ENCODE measurements at places on chromosomes 5 and 9. TPM values are rescaled to one million over a fixed set of nuclear protein-coding genes. Genes with fewer than 3 reads are reported as not detected.
A peak's percentile ranks its signal among the peaks of the same experiment; 100 is the strongest.

GRCh38 chr9:94922691-94923107 is 196.2 kb downstream of the AOPEP start:
- no peaks in the 10 kb centered on the region for H3K36me3 ChIP-seq
- peaks cover 50% of the 10 kb centered on the region for H3K4me1 ChIP-seq
- peak overlapping the region; percentile 15 for H3K4me3 ChIP-seq

GRCh38 chr9:26551451-26551850 is 341.2 kb downstream of the CAAP1 start:
- no peaks in the 10 kb centered on the region for H3K27me3 ChIP-seq
- H3K4me1 ChIP-seq, result no peaks in the 10 kb centered on the region
- H3K36me3 ChIP-seq, result no peaks in the 10 kb centered on the region

- no peaks in the 10 kb centered on the region for H3K36me3 ChIP-seq
- no peak overlapping the region for H3K27ac ChIP-seq
- peaks cover 29% of the 10 kb centered on the region for H3K4me1 ChIP-seq
- no peak overlapping the region for H3K4me3 ChIP-seq
- H3K27me3 ChIP-seq, result no peaks in the 10 kb centered on the region
Observed at GRCh38 chr9:90970608-90971007, 169.0 kb downstream of the SYK start.

- no peaks in the 10 kb centered on the region for H3K36me3 ChIP-seq
- H3K27me3 ChIP-seq, result no peaks in the 10 kb centered on the region
- no peak overlapping the region for H3K27ac ChIP-seq
- H3K4me3 ChIP-seq, result no peak overlapping the region
- peaks cover 5% of the 10 kb centered on the region for H3K4me1 ChIP-seq
Observed at GRCh38 chr9:130756037-130756436, 62.5 kb downstream of the EXOSC2 start.

- H3K36me3 ChIP-seq, result no peaks in the 10 kb centered on the region
- no peaks in the 10 kb centered on the region for H3K4me1 ChIP-seq
- H3K4me3 ChIP-seq, result no peak overlapping the region
- H3K27ac ChIP-seq, result no peak overlapping the region
- H3K27me3 ChIP-seq, result peaks cover 43% of the 10 kb centered on the region
Observed at GRCh38 chr9:98280574-98280973, 25.1 kb upstream of the TBC1D2 start.

DNA sequence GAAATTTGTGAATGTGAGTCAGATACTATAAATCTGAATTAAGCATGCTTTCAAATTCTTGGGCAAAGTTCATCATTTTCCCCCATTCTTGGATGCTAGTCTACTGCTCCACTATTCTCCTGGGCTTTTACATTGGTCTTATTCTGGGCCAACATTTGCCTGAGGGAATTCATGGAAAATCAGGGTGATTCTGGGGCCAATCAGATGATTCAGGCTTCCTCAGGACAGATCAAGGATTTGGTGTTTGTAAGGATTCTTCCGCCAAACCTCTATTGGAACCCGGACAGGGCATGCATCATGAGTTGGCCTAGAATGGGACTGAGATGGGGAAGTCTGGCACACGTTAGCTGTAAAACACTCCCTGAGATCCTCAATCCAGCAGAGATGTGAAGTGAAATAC is 113.8 kb downstream of the MEF2C start:
- no peaks in the 10 kb centered on the region for H3K27me3 ChIP-seq
- no peaks in the 10 kb centered on the region for H3K36me3 ChIP-seq
- no peak overlapping the region for H3K27ac ChIP-seq
- no peaks in the 10 kb centered on the region for H3K4me1 ChIP-seq

GRCh38 chr5:154276973-154277331 is 86.4 kb downstream of the GALNT10 start:
- H3K4me3 ChIP-seq, result no peak overlapping the region
- H3K27ac ChIP-seq, result peak overlapping the region; percentile 54
- DNase-seq, result peak; percentile 98
- no peaks in the 10 kb centered on the region for H3K36me3 ChIP-seq

GRCh38 chr9:136576269-136576626 is 30.4 kb upstream of the NOTCH1 start:
- H3K36me3 ChIP-seq, result no peaks in the 10 kb centered on the region
- H3K27me3 ChIP-seq, result no peaks in the 10 kb centered on the region
- DNase-seq, result no peak
- H3K27ac ChIP-seq, result no peak overlapping the region
- H3K4me3 ChIP-seq, result no peak overlapping the region

- H3K27ac ChIP-seq, result no peak overlapping the region
- peaks cover 24% of the 10 kb centered on the region for H3K4me1 ChIP-seq
- H3K4me3 ChIP-seq, result no peak overlapping the region
- H3K27me3 ChIP-seq, result no peaks in the 10 kb centered on the region
Observed at GRCh38 chr5:132465059-132465707, 25.4 kb downstream of the IRF1 start.

- no peaks in the 10 kb centered on the region for H3K36me3 ChIP-seq
- no peaks in the 10 kb centered on the region for H3K27me3 ChIP-seq
- DNase-seq, result no peak
- H3K4me1 ChIP-seq, result no peaks in the 10 kb centered on the region
- H3K27ac ChIP-seq, result no peak overlapping the region
- H3K4me3 ChIP-seq, result no peak overlapping the region
Observed at GRCh38 chr5:157051604-157052245, 7.2 kb downstream of the HAVCR1 start.

GRCh38 chr9:3475300-3476020 is 50.3 kb downstream of the RFX3 start:
- no peak for DNase-seq
- H3K36me3 ChIP-seq, result no peaks in the 10 kb centered on the region
- no peak overlapping the region for H3K27ac ChIP-seq

SLC6A3 gene
- 0.07 TPM for total RNA-seq

OSMR gene
- total RNA-seq, result 38.6 TPM

PCDHGB5 gene
- total RNA-seq, result 1.1 TPM

TAS2R1 gene
- total RNA-seq, result not detected

FAM169A gene
- total RNA-seq, result 11.9 TPM

IL5 gene
- total RNA-seq, result not detected

APBA1 gene
- 5.9 TPM for total RNA-seq

DDX4 gene
- not detected for total RNA-seq
